NCI-H524 treated with DMSO at 0.1 percent for 48 hours (cell line): ENCODE measurements at places on chromosomes 11 and 22.

- no peak for DNase-seq
Observed at GRCh38 chr11:128409476-128409875, 177.9 kb downstream of the ETS1 start.

- no peak for DNase-seq
Observed at GRCh38 chr22:31244046-31244942, 32.2 kb downstream of the LIMK2 start.

DNA sequence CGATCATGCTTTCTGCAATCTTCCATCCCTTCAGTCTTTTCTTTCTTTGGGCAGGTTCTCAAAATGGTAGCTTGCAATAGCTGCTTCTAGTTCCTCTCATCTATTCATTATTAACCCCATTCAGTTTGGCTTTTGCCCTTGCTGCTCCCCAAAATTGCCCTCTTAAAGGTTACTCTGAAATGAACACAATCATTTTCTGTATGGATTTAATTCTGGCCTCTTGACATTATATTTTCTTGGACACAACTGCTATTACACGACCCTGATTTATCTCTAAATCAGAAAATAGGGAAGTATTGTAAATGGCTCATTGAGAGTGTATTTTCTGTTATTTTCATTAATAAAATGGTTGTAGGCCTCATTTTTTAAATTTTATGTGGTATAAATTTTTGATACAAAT lies at the start of gene ANGPTL5:
TSS of gene ANGPTL5 (minus strand) at position 101 of the 400 bp plus-strand sequence. CDS start 8,613 bp downstream, outside the sequence.
- DNase-seq = no peak

- DNase-seq = no peak
Observed at GRCh38 chr11:86736291-86737143, 63.8 kb upstream of the PRSS23 start.

DNA sequence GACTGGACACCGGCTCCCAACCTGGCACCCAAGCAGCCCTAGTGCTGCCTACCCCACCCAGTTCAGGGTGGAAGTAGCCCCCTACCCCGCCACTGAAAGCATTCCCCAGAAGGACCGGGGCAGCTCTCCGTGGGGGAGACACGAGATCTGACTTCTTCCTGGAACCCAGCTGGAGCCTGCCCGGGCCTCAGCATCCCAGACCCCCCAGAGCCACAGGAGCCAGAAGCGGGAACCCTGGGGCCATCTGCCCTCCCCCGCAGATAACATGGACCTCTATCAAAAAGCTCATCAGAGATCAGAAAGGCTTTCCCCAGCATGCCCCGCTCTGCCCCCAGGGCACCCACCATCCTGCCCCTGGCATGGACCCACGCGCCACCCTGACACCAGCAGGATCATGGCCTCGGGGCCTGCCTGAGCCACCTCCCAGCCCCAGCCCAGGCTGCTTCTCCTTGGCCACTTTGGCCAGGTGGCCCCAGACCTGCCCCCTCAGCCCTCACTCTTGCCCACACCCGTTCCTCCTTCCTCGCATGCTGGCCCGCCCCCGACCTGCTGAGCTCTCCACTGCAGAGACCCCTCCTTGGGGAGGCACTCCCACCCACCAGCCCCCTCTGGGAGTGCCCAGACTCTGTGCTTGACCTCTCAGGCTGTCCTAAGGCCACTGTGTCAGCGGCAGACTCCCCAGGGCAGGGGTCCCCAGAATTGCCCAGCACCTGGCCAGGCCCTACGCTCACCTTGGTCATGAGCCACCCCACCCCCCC lies 17.1 kb downstream of the WNT7B start:
- DNase-seq = no peak
